Right forelimb (tissue), 1 donor: ENCODE measurements at places on chromosomes 7 and 10.

- DNase-seq = no peak
Measured at GRCh38 chr7:5627745-5628547, 153.5 kb downstream of the RNF216 start.

DNA sequence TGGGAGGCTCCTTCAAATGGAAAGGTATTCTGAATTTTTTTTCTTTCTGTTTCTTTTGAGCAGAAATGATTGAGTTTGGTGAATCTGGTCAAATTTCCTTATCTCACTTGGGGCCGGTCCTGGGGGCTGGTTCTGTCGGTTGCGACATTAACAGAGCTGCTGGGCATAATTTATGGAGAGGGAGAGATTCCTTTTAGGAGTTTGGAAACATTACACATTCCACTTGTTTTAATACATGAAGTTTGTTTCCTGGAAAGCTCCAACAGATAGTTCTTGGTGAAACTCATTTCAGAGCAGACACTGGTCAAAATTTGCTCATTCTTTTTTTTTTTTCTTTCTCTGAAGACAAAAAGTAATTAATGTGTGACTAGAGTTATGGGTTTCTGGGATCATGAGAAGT is 129.9 kb downstream of the ABCA13 start:
- no peak for DNase-seq

DNA sequence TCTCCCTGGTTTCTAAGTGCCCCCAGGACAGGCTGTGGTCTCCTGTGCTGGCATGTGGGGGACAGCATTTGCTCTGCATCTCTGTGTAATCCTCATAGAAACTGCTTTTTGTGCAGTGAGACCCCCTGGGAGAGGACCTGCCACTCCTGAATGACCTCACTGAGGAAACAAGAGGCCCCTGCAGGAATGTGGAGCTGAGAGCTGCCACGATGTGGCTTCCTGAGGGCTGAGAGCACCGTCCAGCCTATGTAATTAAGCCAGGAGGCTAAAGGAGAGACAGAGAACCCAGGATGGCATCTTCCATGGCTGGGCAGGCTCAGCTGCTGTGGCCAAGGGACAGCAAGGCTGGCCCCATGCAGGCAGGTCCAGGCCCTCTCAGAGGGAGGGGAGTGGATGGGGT is 32.3 kb upstream of the ADGRA1 start:
- no peak for DNase-seq

- no peak for DNase-seq
Measured at GRCh38 chr10:97701438-97702069, 12.0 kb upstream of the MARVELD1 start.
